B cell (primary cell): ENCODE measurements at places on chromosomes 7 and 10. TPM values are rescaled to one million over a fixed set of nuclear protein-coding genes. Genes with fewer than 3 reads are reported as not detected.

DNA sequence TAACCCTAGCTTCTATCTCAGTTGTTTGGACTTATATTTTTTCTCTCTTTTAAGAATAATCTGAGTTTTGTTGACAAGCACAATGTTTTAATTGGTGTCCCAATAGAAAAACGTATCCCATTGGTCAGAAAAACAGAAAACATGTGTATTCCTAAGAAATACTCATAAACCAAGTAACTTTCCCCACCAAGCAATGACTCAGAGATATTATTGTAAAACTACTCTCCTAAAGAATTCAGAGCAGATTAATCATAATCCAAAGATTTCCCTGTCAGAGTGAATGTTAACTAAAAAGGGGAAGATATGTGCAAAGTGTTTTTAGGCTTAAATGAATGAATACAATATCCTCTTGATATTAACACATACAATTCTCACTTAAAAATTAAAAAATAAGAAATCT lies 29.4 kb upstream of the MBL2 start:
- no peak overlapping the region for H3K4me3 ChIP-seq
- no peaks in the 10 kb centered on the region for H3K36me3 ChIP-seq
- no peak for DNase-seq
- no peaks in the 10 kb centered on the region for H3K4me1 ChIP-seq
- no peaks in the 10 kb centered on the region for H3K27me3 ChIP-seq
- H3K27ac ChIP-seq: no peak overlapping the region

- H3K27ac ChIP-seq: no peak overlapping the region
- no peaks in the 10 kb centered on the region for H3K4me1 ChIP-seq
- H3K27me3 ChIP-seq: no peaks in the 10 kb centered on the region
- no peaks in the 10 kb centered on the region for H3K36me3 ChIP-seq
Observed at GRCh38 chr7:22275661-22276060, 81.3 kb downstream of the RAPGEF5 start.

DNA sequence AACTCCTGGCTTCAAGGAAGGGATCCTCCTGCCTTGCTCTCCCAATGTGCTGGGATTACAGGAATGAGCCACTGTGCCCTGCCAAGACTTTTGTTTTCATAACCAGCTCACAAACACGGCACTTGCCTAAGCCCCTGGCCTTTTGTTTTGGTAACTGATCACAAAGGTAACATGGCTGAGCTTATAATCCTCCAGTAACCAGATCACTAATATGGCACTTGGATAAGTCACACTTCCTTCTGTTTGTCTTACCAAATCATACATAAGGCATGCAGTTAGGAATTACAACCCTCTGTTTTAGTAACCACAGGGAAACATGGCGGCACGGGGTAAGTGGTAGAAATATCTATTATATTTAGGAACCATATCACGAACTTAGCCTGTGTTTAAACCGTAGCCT lies 577.1 kb downstream of the CALN1 start:
- DNase-seq: no peak
- no peak overlapping the region for H3K4me3 ChIP-seq
- no peaks in the 10 kb centered on the region for H3K36me3 ChIP-seq
- H3K27ac ChIP-seq: no peak overlapping the region

EN2 gene
- not detected in 2 replicates for total RNA-seq
